Stimulated activated CD4-positive, alpha-beta T cell treated with anti-CD3 and anti-CD28 coated beads, Interleukin-1b, Interleukin-23, amount 100 ng/mL, for 48 hours (primary cell): ENCODE measurements at places on chromosomes 16 and 17.

DNA sequence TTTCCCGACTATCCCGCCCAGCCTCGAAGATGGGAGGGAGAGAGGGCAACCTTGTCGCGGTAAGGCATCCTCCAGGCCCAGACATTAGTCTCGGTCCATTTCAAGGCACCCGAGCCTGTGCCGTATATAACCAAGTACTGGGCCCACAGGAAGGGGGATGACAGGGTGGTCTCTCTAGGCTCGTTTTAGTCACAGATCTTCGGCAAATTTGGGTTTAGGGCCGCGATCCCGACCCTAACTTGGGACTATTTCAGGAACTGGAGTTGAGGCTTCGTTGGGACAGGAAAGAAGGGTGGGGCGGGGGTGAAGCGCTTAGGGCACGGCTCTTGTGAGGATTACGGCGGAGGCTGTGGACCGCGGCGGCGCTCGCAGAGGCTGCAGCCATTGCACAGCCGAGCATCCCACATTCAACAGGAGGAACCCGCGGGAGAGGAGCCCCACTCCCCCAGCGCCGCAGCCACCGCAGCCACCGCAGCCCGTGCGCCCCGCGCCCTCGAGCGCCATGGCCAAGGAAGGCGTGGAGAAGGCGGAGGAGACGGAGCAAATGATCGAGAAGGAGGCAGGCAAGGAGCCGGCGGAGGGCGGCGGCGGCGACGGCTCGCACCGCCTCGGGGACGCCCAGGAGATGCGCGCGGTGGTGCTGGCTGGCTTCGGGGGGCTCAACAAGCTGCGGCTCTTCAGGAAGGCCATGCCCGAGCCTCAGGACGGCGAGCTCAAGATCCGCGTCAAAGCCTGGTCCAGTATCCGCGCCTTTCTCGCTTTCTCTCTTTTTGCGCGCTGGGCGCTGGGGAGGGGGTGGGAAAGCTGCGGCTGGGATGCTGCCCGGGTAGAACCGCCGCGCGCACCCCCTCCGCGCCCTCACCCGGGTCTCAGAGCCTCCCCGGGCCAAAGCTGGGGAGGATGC lies at the start of gene VAT1L:
TSS of gene VAT1L (plus strand) at position 384 of the 904 bp plus-strand sequence. CDS start at position 503, 119 bp downstream.
- DNase-seq = no peak

DNA sequence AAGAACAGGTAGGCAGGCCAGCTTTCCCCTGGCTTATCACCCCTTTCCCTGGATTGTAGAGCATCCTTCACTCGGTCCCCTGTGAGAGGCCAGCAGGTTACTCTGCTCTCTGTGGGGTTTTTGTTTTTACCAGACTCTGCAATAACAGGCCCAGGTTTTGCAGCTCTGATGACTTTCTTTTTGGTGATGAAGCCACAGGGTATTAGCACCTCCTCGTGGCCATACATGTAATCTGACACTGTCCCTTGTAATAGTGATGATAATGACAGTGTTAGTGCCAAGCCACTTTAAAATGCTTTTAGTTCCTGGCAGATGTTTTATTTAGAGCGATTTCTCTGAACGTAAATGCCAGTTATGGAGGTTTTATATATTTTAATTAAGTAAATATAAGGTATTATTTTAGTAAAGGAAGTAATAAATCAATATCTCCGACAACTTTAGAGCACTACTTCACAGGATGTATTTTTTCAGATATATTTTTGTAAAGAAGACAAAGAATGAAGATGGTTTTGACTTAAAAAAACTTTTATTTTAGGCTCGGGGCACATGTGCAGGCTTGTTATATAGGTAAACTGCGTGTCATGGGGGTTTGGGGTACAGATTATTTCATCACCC lies 38.0 kb upstream of the CPHXL start:
- DNase-seq = peak; percentile 53

GRCh38 chr16:29770250-29770929 lies 7.7 kb upstream of the ZG16 start:
- DNase-seq = no peak

GRCh38 chr17:27519550-27519949 lies 63.3 kb downstream of the KSR1 start:
- DNase-seq = no peak

- DNase-seq = no peak
Measured at GRCh38 chr16:12429756-12430155, 373.9 kb downstream of the CPPED1 start.

- no peak for DNase-seq
Measured at GRCh38 chr17:55303701-55304145, 39.0 kb downstream of the HLF start.

- no peak for DNase-seq
Measured at GRCh38 chr17:50265690-50266315, 8.5 kb upstream of the TMEM92 start.

DNA sequence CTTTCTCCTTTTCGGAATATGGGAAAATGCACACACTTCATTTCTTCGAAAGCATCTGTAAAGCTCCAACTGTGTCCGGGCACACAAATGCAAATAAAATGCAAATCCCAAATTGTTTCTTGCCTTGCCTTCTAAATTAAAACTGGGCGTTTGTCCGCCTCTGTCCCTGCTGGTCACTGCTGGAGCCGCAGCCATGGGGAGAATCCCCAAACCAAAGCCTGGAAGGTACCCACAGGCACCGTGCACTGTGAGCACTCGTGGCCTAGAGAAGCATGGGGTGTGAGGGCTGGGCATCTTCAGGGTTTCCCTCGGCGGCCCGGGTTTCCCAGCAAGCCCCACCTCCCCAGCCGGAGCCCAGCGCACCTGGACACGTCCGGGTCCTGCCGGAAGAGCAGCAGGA lies 2.9 kb downstream of the SLC47A2 start:
- DNase-seq = no peak

DNA sequence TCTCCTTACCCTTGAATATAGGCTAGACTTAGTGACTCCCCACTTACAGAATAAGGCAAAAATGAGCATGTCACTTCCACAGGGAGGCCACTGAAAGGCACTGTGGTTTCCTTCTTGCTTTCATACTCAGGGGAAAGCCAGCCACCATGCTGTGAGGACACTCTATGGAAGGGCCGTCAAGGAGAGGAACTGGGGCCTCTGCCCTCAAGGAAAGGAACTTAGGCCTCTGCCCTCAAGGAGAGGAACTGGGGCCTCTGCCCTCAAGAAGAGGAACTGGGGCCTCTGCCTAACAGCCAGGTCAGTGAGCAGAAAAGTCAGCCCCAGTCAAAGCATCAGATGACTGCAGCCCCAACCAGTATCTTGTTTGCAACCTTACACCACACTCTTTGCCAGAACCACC lies 30.1 kb downstream of the VPS35 start:
- peak; percentile 18 for DNase-seq

DNA sequence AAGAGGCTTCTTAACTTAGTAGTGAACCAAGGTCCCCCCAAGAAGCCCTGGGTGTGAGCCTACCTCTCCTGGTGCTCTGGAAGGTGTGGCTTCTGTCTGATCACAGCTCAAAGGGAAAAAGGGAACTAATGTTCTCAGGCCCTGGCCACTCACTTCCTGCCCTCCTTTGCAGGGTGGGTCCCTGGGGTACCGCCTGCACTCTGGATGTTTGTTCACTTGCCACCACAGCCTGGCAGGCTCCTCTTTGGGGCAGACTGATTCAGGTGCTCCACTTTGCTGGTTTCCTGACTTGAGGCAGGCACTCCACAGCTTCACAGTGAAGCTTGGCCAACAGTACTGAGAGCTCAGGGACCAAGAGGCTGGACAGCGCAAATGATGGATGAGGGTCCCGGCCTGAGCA lies 5.9 kb upstream of the MYO15A start:
- DNase-seq = no peak

DNA sequence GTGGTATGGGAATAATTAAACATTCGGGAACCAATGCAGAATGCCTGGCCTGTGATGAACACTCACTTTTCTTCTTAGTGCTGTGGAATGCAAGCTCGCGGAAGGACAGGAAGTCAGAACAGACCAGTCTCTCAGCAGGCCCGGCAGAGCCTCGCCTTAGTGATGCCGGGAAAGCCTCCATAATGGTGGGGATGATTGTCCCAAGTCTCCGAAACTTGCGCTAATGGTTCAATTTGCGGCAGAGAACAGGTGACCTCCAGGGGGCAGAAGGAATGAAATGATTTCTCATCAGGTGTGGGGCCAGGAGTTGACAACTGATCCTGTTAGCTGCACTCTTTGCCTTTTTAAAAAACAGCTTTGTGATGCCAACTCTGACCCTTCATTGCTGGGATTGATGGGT lies 170.6 kb downstream of the GSG1L start:
- DNase-seq = no peak

GRCh38 chr16:11994143-11995119 lies 17.9 kb downstream of the SNX29 start:
- no peak for DNase-seq

DNA sequence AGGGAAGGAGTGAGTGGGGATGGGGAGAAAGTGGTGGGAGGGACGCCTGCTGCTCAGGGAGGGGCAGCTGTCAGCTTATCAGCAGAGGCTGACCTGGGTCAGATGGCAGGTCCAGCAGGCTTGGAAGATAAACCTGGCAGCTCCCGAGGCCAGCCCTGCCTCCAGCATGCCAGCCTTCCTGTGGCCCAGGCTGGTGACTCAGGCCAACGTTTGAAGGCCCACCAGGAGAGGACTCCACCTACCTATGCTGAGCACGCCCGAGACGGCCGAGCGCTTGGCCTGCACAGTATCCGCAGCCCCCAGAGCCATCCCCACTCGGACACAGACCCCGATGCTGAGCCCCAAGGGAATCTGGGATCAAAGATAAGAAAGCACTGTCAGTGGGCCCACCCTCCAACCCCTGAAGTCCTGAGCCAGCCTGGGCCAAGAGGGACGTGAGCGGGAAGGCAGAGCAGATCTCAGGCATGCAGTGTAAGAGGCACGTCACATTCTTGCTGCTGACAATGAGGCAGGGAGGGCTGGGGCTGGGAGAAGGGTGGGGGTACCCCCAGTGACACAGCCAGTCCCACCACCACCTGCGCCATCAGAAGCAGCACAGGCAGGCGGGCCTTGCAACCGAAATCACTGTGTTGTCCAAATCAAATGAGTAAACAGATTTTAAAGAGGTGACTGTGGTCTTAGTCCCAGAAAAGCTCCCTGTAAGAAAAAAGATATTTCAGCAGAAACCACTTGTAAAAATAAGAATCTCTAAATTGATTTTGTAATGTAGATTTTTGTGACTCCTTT lies 12.4 kb downstream of the SLC47A2 start:
- no peak for DNase-seq

GRCh38 chr16:58488531-58488930 lies 11.4 kb upstream of the NDRG4 start:
- DNase-seq = no peak

DNA sequence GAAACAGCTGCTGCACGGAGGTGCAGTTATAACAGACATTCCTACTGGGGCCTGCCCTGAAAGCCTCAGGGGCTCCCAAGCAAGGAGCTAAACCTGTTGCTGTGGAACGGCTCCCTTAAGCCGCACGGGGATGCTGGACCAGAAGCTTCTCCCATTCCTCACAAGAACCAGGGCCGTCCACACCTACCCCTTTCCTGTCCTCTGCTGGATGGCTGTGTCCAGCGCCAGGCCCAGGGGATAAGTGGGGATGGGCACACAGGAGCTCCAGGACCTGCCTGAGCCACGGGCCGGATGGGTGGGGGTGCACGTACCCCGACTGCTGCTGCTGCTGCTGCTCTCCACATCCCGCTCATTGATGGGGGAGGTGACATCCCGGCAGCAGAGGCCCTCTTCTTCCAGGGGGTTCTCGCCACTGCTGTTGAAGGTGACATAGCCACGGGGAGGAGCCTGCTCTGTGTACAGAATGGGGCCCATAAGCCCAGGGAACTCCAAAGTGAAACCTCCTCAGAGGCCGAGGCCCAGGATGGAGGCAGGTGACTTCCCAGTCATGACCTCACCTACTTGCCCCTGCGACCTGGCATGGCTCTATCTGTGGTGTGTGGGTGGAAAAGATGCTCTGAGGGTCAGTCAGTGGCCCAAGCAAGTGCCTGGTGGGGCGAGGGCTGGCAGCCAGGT lies 8.6 kb downstream of the NUDT16L1 start:
- no peak for DNase-seq

DNA sequence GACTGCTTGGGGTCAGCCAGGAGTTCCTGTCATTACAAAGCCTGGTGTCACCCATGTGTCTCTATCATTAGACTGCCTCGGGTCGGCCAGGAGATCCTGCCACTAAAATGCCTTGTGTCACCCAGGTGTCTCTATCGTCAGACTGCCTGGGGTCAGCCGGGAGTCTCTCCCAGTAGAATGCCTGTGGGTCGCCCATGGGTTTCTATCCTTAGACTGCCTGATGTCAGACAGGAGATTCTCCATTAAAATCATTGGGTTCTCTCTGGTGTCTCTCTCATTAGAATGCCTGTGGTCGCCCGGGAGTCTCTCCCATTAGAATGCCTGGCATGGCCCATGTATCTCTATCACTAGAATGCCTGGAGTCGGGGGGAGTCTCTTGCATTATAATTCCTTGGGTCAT lies 2231.0 kb downstream of the TP53TG3F start:
- DNase-seq = no peak

DNA sequence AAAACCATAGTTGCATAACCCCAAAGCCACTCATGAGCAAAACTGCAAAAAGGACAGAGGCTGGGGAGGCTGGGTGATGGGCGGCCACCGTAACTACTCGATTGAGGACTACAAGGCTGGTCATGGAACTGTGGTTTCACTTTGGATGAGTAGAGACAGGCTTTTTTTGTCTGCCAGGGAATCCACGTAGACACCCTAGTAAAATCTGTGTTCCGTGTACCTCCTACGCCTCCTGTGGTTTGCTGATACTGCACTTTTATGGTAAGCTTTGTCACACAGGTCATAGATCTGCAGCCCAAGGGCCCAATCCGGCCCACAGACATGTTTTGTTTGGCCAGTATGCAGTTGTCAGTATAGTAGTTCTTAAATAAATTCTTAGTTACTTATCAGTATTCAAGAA lies 2.2 kb upstream of the TLCD3B start:
- no peak for DNase-seq

DNA sequence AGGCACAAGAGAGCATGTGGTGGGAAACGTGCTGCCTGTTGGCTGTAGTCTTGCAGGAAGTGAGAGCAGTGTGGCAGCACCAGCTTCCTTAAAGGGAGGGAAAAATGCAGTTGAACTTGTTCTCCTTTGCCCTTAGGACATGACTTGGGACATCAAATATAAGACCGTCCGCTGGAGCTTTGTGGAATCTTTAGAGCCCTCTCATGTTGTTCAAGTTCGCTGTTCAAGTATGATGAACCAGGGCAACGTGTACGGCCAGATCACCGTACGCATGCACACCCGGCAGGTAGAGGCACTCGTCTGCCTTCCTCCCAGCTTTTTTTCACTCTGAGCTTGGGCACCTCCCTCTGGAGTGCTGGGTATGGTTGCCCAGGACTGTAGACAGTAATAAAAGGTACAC lies 23.3 kb downstream of the GPR179 start:
- no peak for DNase-seq
